Stimulated activated effector memory CD8-positive, alpha-beta T cell treated with anti-CD3 and anti-CD28 coated beads, Interleukin-12 subunit alpha, Interleukin-12 subunit beta, amount 100 ng/mL, for 72 hours (primary cell): ENCODE measurements at places on chromosomes 3 and 15.

DNA sequence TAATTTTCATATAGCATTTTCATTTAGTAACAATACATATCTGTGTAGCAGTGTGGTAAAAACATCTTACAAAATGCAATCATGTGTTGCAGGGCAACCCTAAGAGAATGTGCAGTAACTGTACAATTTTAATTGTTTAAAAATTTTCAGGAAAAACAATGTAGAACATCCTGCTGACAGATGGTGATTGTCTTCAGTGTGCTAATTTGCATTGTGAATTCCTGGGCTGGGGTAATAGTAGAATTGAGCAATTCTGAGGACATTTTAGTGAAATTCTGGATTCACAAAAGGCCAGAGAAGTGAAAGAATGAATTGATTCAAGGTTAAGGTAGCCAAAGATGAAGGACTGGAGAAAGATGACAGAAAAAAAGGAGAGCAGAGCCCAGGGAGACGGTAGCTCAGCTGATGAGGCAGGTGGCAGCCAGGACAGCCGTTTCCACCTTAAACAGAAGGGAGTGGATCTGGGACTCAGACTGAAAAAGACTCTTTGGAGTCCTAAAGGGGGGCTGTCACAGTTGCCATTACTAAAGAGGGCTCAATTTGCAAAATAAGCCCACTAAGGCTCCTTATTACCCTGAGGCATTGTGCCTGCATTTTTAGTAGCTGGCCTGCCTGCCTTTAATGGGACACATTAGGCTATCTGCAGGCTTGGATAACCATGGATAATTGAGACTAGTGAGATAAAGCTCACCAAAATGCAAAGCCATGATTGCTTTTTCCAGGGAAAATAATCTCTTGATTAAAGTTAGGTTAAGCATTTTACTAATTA lies 8.6 kb downstream of the MAP3K13 start:
- DNase-seq: no peak

DNA sequence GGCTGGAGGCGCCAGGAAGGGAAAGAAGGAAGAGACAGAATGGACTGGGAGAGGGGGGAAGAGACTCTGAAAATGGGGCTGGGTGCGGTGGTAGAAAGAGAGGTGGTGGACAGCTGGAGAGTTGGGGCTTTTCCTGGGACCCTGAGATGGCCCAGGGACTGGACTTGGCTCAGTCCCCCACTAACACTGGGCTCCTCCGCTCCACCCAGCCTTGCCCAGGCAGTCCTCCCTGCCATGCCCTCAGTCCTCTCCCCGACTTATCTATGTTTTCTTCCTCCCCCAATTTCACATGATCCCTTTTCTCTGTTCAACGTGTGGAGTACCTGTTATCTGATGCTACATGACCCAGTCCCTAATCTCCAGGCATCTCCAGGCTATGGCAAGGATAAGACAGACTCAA lies 6.3 kb upstream of the HCN4 start:
- no peak for DNase-seq

GRCh38 chr15:64066451-64066850 lies 20.2 kb upstream of the DAPK2 start:
- no peak for DNase-seq

DNA sequence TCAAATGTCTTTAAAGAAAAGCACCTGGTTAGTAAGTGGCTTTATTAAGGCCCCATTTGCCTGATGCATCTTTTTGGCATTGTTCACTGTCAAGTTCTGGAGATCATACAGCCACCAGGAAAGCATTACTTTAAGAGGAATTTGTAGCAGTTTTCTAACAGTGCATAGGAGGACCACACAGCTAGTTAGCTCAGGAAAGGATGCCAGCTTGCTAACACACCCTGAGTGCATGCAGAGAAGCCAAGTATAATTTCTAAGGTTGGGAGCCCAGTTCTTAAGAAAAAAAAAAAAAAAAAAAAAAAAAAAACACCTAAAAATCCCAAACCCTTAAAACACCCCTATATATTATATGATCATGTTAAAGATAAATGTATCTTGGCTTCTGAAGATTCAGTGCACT lies 102.0 kb upstream of the FEZF2 start:
- no peak for DNase-seq

- DNase-seq: no peak
These were observed 462.2 kb downstream of the ZPLD1 start for GRCh38 chr3:102896851-102897621.

- DNase-seq: no peak
These were observed 100.8 kb downstream of the CCNL1 start for GRCh38 chr3:157059181-157059580.

GRCh38 chr15:69468241-69469121 lies 15.9 kb downstream of the RPLP1 start:
- DNase-seq: peak; percentile 63

DNA sequence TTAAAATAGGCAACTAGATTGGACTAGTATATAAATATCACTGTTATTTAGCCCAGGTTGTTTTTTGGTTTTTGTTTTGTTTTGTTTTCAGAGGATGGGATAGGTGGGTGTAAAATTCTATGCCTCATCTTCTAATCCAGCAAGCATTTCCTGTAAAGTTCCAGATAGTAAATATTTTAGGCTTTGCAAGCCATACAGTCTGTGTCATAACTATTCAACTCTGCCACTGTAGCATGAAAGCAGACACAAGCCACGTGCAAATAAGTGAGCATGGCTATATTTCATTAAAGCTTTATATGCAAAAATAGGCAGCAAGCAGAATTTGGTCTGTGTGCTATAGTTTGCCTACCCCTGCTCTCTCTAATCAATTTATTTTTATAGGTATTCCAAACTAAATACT lies 657.3 kb upstream of the TGFBR2 start:
- no peak for DNase-seq

DNA sequence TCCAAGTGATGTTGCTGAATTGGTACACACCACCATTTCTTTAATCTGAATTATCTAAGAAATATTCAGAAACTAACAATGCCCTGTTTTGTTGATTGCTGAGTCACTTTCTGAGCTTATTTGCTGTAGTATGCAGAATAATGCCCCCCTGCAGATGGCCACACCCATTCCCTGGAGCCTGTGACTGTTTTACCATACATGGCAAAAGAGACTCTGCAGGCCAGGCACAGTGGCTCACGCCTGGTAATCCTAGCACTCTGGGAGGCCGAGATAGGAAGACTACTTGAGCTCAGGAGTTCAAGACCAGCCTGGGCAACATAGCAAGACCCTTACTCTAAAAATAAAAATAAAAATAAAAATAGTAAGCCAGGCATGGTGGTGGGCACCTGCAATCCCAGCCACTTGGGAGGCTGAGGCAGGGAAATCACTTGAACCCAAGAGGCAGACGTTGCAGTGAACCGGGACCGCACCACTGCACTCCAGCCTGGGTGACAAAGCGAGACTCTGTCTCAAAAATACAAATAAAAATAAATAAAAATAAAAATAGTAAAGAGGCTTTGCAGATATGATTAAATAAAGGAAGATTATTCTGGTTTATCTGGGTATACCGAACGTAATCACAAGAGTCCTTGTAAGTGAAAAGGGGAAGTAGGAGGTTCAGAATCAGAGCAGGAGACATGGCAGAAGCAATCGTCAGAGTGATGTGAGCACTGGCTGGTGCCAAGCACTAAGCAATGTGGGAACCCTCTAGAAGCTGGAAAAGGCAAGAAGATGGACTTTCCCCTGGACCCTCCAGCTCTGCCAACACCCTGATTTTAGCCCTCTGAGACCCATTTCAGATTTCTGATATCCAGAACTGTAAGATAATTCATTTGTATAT lies 19.0 kb downstream of the PCYT1A start:
- no peak for DNase-seq

DNA sequence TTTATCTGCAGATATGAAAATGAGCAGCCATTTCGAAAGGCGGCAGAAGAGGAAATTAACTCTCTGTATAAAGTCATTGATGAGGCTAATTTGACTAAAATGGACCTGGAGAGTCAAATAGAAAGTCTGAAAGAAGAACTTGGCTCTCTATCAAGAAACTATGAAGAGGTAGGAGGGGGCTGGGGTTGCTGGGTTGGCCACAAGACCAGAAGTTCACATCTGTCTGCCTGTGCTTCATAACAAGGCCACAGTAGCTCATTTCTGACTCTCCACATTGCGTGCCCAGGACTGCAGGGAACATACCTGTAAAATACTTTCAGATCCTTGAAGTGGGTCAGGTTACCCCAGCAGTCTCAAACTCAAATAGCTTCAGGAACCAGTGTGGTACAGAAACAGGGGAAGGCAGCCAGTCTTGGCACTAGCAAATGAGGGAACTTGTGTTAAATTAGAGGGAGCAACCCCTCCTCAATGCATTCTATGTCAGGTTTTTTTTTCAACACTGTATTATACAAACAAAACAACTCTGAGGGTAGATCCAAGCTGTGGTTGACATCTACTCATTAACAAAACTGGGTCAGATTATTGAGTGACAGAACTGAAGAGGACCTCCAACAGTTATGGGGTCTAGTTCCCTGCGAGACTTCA lies 48.7 kb downstream of the BFSP2 start:
- peak; percentile 21 for DNase-seq

GRCh38 chr15:27491666-27492621 lies 521.0 kb downstream of the GABRG3 start:
- no peak for DNase-seq

- no peak for DNase-seq
These were observed 435.4 kb upstream of the RGMA start for GRCh38 chr15:93524432-93524831.

GRCh38 chr3:22269831-22270230 lies 518.8 kb upstream of the ZNF385D start:
- DNase-seq: no peak

DNA sequence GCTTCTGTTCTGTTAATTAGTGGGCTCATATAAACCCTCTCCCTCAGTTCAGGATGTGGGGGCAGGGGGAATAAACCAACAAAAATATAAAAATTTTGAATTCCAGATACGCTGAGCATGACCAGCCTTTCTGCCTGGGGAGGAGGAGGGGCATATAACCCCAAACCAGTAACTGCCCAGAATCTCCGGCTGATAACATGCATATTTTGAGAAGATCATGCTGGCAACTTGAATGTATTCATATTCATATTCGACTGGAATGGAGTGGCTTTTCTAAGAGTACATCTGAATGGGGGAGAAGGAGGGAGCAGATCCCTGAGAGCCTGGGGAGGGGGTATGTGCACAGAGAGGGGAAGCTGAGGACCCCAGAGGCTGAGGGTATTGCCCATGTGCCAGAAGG lies 54.5 kb upstream of the LCTL start:
- DNase-seq: no peak

DNA sequence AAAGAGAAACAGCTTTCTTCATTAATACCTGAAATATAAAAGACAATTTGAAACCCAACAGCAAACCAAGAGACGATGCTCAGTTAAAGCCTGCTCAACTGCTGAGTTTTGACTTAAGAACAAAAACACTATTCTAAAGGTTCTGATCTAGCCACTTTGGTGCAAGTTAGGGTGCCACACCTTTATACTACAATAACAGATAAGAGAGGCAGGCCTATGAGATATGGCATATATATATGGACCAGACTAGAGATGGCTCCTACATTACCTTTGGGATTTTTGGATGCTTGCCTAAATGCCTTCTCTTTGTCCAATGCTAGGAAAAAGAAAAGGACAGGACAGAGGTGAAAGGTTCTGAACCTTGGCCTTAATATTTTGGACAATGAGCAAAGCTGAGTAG lies 68.6 kb downstream of the INO80 start:
- no peak for DNase-seq
